Activated CD4-positive, alpha-beta T cell treated with anti-CD3 and anti-CD28 coated beads, Interleukin-2, amount 10 ng/mL, durations not matched to agents 7 days and 5 days (primary cell): ENCODE measurements at places on chromosomes 12 and 14. TPM values are rescaled to one million over a fixed set of nuclear protein-coding genes. Genes with fewer than 3 reads are reported as not detected.

KIF5A gene
- total RNA-seq = 0.89 TPM

HRK gene
- not detected for total RNA-seq

SMIM41 gene
- total RNA-seq = not detected

CHMP4A gene
- total RNA-seq = 79.8 TPM

HOXC12 gene
- total RNA-seq = not detected

PLEKHD1 gene
- total RNA-seq = 0.15 TPM

PTHLH gene
- not detected for total RNA-seq

SLC10A1 gene
- not detected for total RNA-seq

SIX1 gene
- not detected for total RNA-seq

CCDC184 gene
- total RNA-seq = 0.17 TPM

INHBE gene
- not detected for total RNA-seq

SPPL3 gene
- total RNA-seq = 43.0 TPM

BMP4 gene
- total RNA-seq = 0.60 TPM

RTN1 gene
- not detected for total RNA-seq

KERA gene
- not detected for total RNA-seq

TTLL5 gene
- total RNA-seq = 33.3 TPM

TPPP2 gene
- total RNA-seq = not detected

LMNTD1 gene
- total RNA-seq = not detected

LHX5 gene
- not detected for total RNA-seq
